ENCODE measurements at places on chromosomes 11 and 22. TPM values are rescaled to one million over a fixed set of nuclear protein-coding genes. Genes with fewer than 3 reads are reported as not detected.

The POU2AF2 gene
- not detected for total RNA-seq

The SIDT2 gene
- total RNA-seq: 10.4 TPM

The ART1 gene
- not detected for total RNA-seq

The PYGM gene
- total RNA-seq: 0.33 TPM

The UBQLNL gene
- total RNA-seq: not detected

The PHETA2 gene
- 9.2 TPM for total RNA-seq

The PKDREJ gene
- total RNA-seq: not detected

The TESMIN gene
- 0.87 TPM for total RNA-seq

The ACR gene
- not detected for total RNA-seq

The RIMBP3C gene
- total RNA-seq: 0.11 TPM

The CREBZF gene
- 55.0 TPM for total RNA-seq

The CNIH2 gene
- total RNA-seq: 0.25 TPM

The OR51B4 gene
- 0.11 TPM for total RNA-seq

The PDE2A gene
- total RNA-seq: 0.50 TPM

The DGKZ gene
- 38.5 TPM for total RNA-seq

The LRRC56 gene
- total RNA-seq: 0.62 TPM

The CCDC116 gene
- 0.22 TPM for total RNA-seq

The PLEKHA7 gene
- not detected for total RNA-seq

The CASP1 gene
- 8.5 TPM for total RNA-seq

The KCNJ4 gene
- not detected for total RNA-seq

The FBLN1 gene
- 94.1 TPM for total RNA-seq

The TENM4 gene
- total RNA-seq: 51.9 TPM

The KRTAP5-8 gene
- total RNA-seq: not detected

The NRXN2 gene
- 0.55 TPM for total RNA-seq

The FOLH1 gene
- total RNA-seq: not detected

The GLYAT gene
- not detected for total RNA-seq

The GDPD4 gene
- total RNA-seq: not detected

The FAM180B gene
- total RNA-seq: 0.12 TPM

The LRRC32 gene
- 7.5 TPM for total RNA-seq

The ACCS gene
- 11.1 TPM for total RNA-seq

The DNAJB7 gene
- total RNA-seq: not detected

Measured in uterine smooth muscle cell (primary cell).